ENCODE measurements at places on chromosomes 2 and 18. TPM values are rescaled to one million over a fixed set of nuclear protein-coding genes. Genes with fewer than 3 reads are reported as not detected.

DNA sequence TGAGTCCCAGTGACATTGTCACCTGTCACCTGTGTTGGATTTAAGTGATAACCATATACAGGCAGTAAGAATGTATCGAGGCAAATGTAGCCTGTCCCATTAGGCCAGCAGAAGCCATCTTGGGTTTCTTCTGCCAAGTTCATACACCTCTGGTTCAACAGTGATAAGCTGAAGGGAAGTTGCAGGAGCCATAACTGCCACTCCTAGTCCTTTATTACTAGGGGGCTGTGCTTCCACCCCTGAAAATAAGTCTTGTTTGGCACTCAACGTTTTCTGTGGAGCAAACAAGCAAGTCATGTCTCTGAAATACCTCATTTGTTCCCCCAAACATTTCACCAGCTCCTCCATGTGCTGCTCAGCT lies 58.1 kb upstream of the ALPP start:
- no peak for DNase-seq

The VIL1 gene
- total RNA-seq: 6.2 TPM

DNA sequence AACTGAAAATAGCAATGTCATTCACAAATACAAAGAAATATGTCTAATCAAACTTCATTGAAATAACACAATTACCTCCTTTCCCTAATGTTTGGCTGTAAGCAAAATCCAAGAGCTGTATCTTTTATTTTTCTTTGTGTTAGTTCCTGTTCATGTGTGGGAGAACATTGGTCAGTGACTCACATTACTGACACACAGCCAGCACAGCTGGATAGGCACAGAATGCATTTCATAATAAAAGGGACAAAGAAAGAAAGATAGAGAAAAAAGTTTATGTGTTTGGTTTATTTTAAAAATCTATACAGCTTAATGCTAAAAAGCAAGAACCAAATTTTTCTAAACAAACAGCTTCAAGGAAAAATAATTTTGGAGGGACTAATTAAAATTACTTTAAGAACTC lies 185.6 kb upstream of the COL3A1 start:
- no peak for DNase-seq

GRCh38 chr2:44362207-44363015 lies 664 bp downstream of the CAMKMT start:
- peak; percentile 15 for DNase-seq

DNA sequence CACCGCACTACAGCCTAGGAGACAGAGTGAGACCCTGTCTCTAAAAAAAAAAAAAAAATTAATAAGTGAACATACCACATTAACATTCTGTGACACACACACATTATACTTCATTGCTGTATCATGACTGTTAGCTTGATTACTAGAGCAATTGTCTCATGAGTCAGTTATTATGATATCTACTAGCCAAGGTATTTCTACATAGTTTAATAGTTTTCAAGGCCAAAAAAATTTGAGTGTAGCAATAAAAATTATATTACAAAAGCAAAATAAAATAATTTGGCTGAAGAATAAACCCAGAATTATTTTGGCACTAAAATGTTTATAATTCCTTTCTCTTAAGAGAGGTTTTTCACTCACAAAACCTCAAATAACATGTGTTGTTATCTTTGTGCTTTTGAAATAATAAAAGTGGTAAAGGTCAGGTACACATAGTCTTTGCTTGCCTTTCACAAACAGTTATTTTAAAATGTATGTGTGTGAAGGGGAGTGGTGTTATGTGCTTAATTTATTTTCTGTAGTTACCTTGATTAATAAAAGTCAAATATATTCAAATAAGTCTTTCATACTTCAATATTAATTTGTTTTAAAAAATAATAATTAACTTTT lies 136.9 kb upstream of the SPOPL start:
- DNase-seq: no peak

The ACADL gene
- total RNA-seq: not detected

GRCh38 chr2:159939946-159940345 lies 122.5 kb downstream of the PLA2R1 start:
- DNase-seq: no peak

DNA sequence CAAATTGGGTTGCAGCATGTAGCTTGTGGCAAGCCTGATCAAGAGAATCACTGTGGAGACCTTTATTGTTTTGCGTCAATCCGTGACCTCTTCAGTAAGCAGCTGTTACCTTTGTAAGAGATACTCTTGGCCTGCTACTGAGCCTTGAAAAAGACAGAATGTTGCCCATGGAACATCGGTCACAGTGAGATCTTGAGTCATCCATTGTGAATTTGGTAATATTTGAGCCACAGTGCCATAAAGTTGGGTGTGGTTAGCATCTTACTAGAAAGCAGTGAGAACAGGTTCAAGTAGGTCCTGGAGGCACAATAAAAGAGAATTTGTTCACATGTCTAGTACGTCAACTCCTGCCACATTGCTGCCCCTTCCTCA lies 12.7 kb upstream of the EFR3B start:
- DNase-seq: no peak

DNA sequence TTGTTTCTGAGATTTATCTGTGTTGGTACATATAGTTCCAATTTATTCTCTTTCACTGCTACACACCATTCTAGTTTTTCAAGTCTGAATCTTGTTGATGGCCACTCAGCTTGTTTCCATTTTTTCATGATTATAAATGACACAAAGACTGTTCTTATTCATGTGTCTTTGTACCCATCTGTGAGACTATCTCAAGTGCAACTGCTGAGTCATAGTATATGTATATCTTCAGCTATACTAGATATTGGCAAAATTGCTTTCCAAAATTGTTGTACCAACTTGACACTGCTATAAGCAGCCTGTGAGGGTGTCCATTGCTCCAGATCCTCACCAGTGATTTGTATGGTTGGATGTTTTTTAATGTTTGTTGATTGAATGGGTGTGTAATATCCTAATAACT lies 37.2 kb upstream of the RTN4 start:
- no peak for DNase-seq

DNA sequence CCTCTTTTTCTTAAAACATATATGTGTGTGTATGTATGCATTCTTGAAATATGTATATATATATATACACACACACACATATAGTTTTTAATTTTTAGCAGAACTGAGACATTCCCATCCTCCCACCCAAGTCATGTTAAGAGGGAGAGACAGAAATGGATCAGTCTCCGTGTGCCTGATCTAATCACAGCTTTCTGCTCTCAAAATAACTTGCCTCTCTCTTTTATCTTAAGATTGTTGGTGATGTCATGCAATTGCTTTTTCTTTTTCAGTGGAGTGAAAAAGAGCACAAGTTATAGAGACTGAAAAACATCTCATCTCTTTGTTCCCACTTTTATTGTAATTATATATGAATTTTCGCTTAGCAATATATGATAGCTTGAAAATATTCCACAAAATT lies 279.9 kb upstream of the DOK6 start:
- no peak for DNase-seq

DNA sequence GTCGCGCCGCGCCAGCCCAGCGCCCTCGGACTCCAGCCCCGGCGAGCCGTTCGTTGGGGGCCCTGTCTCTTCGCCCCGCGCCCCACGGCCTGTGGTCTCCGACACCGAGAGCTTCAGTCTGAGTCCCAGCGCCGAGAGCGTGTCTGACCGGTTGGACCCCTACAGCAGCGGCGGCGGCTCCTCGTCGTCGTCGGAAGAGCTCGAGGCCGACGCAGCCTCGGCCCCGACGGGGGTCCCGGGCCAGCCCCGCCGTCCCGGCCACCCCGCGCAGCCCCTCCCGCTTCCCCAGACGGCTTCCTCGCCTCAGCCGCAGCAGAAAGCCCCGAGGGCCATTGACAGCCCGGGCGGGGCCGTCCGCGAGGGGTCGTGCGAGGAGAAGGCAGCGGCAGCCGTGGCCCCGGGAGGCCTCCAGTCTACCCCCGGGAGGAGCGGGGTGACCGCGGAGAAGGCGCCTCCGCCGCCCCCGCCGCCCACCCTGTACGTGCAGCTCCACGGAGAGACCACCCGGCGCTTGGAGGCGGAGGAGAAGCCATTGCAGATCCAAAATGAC lies 1.4 kb downstream of the PHLPP1 start:
- DNase-seq: peak; percentile 45

The ARHGAP25 gene
- total RNA-seq: 75.6 TPM

DNA sequence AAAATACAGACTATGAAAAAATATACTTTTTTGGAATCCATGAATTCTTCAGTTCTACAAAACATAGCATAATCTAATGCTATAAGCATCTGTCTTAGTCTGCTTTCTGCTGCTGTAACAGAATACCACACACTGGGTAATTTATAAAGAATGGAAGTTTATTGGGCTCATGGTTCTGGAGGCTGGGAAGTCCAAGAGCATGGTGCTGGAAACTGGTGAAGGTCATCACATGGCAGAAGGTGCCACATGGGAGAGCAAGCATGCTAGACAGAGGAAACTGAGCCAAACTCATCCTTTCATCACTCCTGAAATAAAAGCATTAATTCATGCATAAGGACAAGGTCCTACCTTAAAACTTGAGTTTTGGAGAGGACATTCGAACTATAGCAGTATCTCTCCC lies 26.6 kb upstream of the NOSTRIN start:
- DNase-seq: no peak

The ERFE gene
- not detected for total RNA-seq

GRCh38 chr2:234747032-234747431 lies 204.8 kb upstream of the SH3BP4 start:
- no peak for DNase-seq

GRCh38 chr2:230925879-230926765 lies 1.1 kb upstream of the GPR55 start:
- no peak for DNase-seq

DNA sequence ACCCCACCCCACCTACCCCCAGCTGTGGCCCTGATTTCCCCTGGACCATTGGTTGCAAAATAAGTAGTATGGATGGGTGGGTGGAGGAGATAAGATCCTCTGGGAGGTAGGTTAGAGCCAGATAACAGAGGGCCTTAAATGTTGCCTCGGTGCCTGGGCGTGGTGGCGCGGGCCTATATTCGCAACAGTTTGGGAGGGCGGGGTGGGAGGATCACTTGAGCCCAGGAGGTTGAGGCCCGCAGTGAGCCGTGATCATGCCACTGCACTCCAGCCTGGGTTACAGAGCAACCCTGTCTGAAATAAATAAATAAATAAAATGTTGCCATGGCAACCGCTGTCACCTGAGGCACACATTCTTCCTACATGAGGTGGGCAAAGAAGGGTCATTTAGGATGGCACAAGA lies 103.3 kb upstream of the GATA6 start:
- DNase-seq: no peak
